ENCODE measurements at places on chromosomes 1 and 21.

- no peak for DNase-seq
Observed at GRCh38 chr1:81887421-81888144, 86.8 kb downstream of the ADGRL2 start.

- no peak for DNase-seq
Observed at GRCh38 chr1:23648576-23648975, 43.0 kb upstream of the RPL11 start.

GRCh38 chr1:239841631-239842030 lies 250.1 kb upstream of the FMN2 start:
- no peak for DNase-seq

DNA sequence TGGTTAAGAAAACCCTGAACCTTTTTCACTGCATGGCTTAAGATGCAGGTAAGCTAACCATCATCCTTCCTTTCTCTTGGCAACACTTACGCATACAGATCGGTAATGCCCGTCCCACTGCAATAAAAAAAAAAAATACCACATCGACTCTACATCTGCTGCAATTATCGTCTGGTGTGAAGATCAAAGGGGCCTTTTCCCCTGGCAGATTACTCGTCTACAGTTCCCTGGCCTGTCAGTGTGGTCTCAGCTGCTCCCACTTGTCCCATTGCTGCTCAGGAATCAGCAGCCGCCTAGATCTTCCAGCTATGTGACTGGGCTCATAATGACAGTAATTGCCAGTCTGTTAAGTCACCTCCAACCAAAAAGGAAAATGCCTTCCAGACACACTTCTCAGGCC lies 133.1 kb downstream of the SETD4 start:
- DNase-seq, result no peak

DNA sequence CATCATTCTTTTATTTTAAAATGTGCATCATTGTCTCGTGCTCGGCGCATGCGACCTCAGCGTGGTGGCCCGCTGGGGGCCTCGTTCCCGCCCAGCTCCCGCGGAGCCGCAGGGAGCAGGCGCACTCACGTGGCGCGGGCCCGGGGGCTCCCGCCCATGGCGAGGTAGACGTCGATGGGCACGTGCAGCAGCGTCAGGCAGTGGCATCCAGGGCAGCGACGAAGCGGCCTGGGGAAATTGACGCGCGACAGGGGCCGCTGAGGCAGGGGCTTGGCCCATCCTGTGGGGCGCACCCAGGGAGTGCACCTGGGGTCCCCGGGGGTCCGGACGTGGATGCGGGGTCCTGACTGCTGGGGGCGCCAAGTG lies 994 bp downstream of the FAM229A start:
- no peak for DNase-seq

GRCh38 chr1:57255945-57256344 lies 167.9 kb downstream of the DAB1 start:
- DNase-seq, result no peak

GRCh38 chr1:39933956-39934941 lies 20.7 kb upstream of the MFSD2A start:
- no peak for DNase-seq

GRCh38 chr1:210715072-210715471 lies 386.4 kb downstream of the HHAT start:
- no peak for DNase-seq

GRCh38 chr1:36762174-36762573 lies 272.1 kb downstream of the GRIK3 start:
- no peak for DNase-seq

GRCh38 chr1:204003536-204003935 lies 69.4 kb upstream of the SOX13 start:
- no peak for DNase-seq

DNA sequence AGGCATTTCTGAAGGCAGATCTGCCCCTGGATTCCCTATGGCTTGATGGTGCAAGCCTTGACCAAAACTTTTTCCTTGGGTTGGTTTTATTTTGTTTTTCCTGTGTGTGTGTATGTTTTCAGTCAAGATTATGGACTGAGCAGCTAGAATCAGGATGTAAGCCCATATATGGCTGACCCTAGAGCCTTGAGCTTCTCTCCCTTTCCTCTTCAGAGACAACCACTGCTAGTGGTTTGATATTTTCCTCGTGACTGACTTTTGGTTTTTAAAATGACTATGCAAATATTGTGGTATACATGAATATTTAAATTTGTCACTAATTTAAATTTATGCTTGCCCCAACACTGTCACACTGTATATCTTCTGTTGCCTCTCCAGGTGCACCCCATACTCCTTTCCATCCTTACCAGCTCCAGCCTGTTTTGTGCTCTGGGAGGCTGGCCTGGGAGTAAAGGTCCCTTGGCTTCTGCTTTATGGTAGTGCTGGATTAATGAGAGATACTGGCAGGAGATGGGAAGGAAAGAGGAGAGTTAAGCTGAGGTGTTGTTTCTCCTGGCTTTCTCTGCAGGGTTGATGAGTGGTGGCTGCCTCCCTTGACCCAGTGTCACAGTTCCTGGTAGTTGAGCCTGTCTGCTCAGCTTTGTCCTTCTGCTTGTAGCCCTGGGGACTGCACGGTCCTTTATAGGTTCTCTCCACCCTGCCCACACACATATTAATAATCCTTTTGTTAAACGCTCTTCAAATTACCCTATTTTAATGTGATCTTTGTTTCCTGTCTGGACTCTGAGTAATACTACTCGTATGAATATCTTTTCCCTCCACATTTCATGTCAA lies 44.4 kb downstream of the RWDD3 start:
- DNase-seq, result no peak

GRCh38 chr1:227218870-227219573 lies 99.3 kb downstream of the CDC42BPA start:
- no peak for DNase-seq

Measured in WERI-Rb-1 (cell line).